ENCODE measurements at places on chromosomes 5 and 9.

DNA sequence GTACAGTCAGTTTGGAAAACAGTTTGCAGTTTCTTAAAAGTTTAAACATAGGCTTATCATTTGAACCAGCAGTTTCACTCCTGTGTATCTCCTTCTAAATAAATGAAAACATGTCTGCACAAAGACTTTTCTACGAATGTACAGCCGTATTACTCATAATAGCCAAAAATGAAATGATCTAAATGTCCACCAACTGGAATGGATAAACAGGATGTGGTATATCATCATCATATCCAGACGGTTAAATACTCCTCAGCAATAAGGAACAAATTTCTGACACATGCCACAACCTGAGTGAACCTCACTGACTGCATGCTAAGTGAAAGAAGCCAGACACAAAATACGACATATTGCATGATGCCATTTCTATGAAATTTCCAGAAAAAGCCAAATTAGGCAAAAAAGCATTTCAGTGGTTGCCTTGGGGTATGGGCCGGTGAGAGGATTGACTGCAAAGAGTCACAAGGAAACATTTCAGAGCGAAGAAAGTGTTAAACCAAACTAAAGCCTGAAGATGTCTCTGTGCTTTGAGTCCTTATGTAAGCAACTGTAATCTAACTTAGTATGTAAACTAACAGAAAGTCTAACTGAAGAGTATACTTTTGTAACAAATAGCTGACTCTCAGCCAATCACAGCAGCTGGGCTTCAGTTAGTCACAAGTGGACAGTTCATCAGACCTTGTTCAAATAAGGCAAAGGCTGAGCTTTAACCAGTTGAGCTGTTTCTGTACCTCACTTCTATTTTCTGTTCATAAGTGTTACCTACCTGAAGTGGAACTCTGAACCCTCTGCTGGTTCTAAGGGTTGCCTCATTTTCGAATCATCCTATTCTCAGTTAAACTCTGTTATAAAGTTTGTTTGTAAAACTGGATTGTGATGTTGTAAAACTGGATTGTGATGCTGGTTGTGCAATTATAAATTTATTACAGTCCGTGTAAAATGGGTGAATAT lies 65.2 kb downstream of the TRIO start:
- no peak for DNase-seq

- DNase-seq: no peak
These were observed 65.4 kb upstream of the STK32A start for GRCh38 chr5:147169399-147169798.

DNA sequence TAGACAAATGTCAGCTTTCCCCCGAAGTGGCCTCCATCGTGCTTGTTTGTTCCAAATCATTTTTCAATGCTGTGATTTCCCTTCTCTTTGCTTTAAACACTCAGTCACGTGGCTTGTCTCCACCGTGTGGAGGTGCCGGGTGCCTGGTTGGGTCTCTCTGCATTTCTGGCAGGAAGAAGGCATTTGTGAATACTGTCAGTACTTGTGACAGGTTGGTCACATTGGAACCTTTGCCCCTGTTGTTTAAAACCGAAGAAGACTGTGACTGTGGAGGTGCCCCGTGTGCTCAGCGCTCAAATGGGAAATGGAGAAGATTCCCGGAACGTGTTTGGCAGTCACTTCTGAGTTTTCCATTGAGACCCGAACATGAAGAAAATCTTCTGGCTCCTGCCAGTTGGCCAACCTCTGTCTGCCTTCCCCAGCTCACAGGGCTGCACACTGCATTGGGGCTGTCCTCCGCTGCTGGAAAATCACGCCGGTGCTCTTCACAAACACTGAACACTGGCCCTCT lies 74.6 kb downstream of the LMNB1 start:
- DNase-seq: no peak

DNA sequence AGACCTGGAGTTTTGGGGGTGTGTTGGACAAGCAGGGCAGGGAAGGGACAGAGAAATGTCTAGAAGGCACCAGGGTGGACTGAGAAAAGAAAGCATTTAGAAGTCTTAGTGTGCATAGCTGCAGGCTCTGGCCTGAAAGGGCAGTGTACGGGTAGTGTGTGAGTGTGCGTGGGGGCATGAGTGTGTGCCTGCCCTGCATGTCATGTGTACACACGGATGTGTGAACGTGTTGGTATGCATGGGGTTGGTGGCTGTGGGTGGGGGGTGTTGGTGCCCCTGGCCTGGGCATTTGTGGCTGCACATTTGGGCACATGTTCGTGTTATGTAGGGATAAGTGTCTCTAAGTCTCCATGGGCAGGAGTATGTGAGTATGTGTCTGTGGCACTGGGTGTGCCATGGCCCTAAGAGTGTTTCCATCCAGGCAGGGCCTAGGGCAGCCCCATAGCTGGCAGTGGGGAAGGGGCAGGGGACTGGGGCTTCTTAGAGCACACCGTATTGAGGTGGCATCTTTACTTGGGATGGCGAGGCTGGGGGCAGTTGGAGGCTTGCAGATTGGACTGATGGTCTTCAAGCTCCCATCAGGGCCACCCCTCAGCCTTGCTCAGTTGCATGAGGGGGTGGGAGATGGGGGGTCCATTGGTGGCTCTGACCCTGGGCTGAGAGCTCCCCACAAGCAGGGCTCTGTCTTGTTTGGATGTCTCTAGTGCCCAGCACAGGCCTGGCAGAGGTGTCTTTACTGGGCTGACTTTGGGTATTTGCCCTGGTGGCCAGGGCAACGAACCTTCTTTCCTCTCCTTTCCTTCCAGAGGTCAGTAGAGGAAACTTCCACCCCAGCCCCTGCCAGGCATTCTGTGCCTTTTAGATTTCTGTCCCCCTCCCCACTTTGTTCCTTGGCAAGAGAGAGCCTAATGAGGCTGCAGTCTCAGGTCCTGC lies 15.0 kb downstream of the PSD2 start:
- no peak for DNase-seq

DNA sequence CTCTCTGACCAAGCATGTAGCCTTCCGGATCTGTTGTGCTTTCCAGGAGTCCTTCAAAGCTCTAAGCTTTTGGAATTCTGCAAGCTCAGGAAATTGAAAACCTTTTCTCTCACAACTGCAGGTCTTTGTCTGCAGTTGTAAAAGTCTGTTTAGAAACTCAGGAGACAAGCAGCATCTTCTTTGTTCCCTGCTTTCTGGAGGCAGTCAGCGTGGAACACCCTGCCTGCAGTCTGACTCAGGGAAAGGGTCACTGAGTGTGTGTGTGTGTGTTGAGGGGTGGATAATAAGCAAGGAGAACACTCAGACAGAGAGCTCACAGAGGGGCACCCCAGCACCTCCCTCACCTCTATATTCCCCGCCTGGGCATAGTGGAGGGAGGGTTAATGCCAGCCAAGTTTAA lies 29.1 kb downstream of the KCNIP1 start:
- DNase-seq: no peak

DNA sequence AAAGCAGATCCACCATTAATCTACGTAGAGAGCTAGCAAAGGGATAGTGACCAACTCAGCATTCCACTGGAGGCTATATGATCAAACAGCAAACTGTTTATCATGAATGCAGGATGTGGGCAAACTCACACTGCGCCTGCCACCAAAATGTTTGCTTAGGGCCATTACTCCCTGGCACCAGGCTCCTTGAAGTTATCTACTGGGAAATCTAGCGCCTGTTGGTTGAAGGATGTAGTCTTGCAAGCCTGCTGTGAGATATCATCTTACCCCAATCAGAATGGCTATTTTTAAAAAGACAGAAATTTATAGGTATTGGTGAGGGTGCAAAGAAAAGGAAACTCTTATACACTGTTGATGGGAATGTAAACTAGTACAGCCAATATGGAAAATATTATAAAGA lies 332.5 kb upstream of the RPS23 start:
- no peak for DNase-seq

- no peak for DNase-seq
These were observed 377.0 kb upstream of the RIOK2 start for GRCh38 chr5:97559827-97560598.

DNA sequence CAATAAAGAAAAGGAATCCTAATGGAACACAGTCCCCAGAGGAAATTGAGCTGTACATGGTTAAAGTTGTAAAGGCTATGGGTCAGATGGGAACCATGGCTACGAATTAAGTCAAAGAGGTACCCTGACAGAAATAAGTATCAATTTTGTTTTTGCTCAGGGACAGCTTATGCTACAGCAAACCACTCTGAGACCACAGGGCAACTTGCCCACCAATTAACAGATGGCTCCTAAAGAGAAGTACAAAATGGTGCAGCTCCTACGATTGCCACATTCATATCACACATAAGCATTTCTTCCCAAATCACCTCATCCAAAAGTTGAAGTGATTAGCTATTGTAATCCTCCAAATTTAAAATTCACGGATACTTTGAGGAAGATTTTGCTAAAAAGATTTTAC lies 83.0 kb downstream of the ELAVL2 start:
- no peak for DNase-seq

GRCh38 chr5:93278896-93279295 lies 302.1 kb downstream of the NR2F1-AS1 start:
- no peak for DNase-seq

GRCh38 chr5:148540647-148541046 lies 113.7 kb downstream of the HTR4 start:
- no peak for DNase-seq

DNA sequence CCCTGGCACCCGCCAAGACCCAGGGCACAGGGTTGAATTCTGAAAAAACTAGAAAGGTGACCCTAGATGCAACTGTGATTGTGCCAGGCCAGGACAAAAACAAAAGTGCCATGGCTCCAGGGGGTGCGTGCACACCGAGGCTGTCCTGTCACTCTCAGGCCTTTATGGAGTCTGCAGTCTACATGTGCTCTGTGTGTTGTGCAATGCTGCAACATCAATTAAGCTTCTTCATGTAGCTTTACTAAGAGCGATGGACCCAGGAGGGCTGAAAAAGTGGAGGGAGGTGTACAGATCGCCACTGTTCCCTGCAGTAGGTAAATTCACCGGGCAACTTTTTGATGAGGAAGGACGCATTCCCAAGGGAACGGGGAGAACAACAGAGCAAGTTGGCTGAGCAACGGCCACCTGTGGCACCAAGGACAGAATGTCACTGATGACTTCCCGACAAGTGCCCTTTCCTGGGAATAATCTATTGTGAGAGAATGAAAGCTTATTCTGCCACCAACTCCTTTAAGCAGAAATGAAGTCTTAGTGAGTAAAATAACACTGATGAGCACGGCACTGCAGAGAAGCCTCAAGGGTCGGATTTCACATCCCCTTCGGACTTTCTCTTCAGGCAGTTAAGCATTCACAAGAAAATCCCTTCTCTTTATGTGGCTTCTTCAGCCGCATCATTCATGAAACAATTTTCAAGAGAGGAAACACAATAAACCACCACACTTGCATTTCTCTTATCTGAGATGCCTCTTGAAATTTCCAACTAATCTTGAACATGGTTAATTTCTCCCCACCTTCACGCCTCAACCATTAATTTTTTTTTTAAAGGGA lies 149.6 kb downstream of the DROSHA start:
- no peak for DNase-seq

GRCh38 chr9:114053246-114054005 lies 24.7 kb downstream of the AMBP start:
- DNase-seq: no peak

GRCh38 chr5:77936365-77936693 lies 160.2 kb upstream of the TBCA start:
- DNase-seq: no peak

DNA sequence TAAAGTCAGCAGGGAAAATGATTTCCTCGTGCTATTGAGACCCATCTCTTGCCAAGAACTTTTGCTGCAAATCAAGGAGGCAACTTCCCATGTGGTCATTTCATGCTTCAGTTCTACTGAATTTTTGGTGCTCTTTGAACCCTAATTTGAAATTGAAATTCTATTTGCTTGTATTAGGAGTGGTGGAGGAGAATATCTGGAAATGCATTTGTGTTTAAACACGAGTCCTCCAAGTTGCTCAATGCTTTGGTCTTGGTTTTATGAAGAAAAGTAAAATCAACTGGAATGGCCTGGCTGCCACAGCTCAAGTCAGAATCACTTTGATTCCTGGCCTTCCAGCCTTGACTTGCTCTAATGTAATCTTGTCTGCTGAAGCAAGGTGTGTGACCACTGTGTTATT lies 613.2 kb downstream of the TLE1 start:
- no peak for DNase-seq

DNA sequence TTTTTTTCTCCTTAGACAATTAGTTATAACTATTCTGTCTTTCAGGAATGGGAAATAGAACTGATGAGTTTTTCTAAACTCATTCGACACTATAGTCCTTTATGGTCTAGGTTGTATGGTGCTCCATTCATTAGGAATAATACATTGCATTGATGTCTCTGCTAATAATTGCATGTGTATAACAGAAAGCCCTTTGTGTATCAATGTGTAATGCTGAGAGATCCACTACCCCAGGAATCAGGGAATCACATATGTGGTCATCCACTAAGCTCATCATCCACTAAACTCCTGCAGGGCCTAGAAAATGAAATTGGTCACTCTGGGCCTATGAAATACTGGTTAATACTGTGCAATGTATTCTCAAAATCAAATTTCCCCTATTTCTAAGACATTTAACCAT lies 242.0 kb upstream of the CDH18 start:
- no peak for DNase-seq

DNA sequence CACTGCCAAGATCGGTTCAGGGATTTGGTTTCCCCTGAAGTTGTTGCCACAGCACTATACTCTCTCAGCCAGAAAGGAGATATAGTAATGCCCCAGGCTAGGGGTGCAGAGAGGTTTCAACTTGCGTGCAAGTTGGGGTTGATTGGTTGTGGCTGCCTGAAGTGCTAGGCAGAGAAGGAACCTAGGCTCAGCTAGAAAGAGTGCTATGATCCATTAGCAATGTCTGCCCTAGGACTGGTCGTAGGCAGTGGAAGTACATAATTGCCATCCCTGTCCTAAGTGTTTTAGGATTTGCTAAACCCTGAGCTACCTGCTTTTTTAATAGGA lies 136.6 kb upstream of the SMIM23 start:
- no peak for DNase-seq

- DNase-seq: no peak
These were observed 341.1 kb downstream of the ASTN2 start for GRCh38 chr9:117073539-117074341.

DNA sequence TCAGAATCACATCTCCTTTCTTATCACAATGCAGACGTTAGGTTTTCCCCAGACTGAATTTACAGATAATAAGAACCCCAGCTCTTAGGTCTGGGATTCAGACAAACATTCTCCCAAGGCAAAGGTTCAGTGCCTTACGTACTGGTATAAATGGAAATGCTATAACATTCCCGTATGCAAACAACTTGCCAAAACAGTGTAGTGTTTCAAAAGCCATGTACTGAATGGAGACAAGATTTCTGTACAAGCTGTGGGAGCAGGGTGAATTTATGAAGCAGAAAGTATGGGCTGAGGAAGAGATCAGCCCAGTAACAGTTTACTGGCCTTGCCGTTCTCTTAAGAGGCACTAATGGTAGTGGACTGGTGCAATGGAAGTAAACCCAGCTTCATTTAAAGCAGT lies 225.5 kb upstream of the ZNF462 start:
- no peak for DNase-seq

DNA sequence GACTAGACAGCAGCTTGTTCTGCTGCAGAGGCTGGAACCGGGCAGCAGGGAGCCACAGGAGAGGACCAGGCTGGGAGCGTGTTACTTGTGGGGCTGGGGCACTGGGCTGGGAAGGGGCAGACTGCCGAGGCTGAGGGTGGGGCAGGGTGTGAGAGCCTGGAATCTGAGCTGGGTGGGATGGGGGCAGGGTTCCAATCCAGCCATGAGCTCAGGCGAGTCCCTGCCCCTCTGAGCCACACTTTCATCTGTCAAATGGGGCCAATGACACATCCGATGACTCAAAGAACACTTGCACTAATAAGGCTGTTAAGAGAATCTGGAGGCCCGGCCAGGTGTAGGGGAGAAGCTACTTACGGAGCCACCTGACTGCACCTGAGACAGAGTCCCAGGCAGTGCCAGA lies 18.7 kb upstream of the WDR38 start:
- no peak for DNase-seq

GRCh38 chr9:27602954-27603353 lies 29.7 kb upstream of the C9orf72 start:
- DNase-seq: no peak
